Hepatocyte (in vitro differentiated cells): ENCODE measurements at places on chromosomes 7 and 10. TPM values are rescaled to one million over a fixed set of nuclear protein-coding genes. Genes with fewer than 3 reads are reported as not detected.

The GJC3 gene
- not detected in 2 replicates for polyA plus RNA-seq

GRCh38 chr7:110168010-110168409, 922.9 kb upstream of the LRRN3 start:
- no peak for DNase-seq

GRCh38 chr10:132111871-132112341, 46.2 kb downstream of the JAKMIP3 start:
- no peak for DNase-seq

DNA sequence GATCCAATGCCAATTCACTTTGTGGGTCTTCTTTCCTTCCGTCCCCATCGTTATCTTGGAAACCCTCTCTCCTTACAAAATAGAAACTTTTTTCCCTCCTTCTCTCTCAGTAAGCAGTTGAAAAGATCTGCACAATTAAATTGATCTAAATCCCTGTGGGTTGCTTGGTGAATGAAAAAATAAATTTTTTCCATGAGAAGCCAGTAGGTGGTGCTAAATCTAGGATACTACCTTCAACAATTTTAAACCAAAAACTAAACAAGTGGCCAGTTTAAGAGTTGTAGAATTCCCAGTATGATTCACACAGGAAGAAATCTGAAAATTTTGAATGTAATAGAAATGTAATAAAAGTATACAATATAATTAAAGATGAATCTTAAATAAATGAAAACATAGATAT, 990.3 kb upstream of the ZNF722 start:
- DNase-seq: no peak

DNA sequence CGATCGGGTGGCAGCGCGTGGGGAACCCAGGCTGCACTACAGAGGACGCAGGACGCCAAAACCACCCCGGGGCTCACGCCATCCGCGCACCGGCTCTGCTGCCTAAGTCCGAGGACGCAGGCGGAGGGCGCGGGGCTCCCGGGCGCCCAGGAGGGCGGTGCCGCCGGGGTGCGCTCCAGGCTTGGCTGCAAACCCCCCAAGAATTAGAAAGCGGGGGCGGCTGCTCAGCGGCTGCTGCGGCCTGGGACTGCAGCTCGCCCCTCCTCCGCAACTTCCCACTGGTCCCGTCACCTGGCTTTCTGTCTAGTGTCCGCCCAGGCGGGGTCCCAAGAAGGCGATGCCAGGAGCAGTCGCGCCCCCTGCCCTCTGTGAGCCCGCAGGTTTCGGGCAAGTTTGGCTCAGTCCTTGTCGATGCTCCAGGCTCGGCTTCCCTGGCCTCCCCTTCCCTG, 1.7 kb upstream of the POU6F2 start:
- peak; percentile 23 for DNase-seq

- no peak for DNase-seq
Measured at GRCh38 chr7:40530292-40530691, 395.5 kb downstream of the SUGCT start.

- DNase-seq: no peak
Measured at GRCh38 chr10:73843261-73843660, 31.1 kb downstream of the CAMK2G start.

The TACC2 gene
- polyA plus RNA-seq: 34.6 and 35.7 TPM in 2 replicates

DNA sequence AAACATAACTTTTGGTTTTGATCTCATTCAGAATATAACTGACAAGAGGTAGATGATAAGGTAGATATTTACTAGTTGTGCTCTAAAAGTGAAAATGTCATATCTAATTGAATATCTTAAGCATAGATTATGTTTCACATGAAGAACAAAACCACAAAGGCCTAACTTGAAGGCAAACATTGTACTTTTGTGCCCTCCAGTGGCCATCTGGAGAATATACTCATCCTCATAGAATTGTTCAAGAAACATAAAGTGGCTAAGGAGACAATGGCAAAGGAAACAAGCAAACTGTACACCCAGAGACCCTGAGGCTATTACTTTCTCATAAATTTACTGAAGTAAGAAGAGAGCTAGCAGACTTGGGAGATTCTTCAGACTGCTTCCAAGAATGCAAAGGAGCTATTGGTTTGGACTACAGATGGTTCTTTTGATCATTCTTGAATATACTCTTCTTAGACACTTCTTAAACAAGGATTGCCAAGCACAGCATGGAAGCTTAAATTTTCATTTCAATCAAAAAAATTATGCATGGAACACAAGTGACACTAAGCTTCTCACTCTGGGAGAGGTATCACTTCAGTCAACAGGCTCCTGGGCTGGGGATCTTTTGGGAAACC, 98.2 kb upstream of the DKK1 start:
- peak; percentile 77 for DNase-seq

GRCh38 chr10:7403620-7404019, 7.2 kb downstream of the SFMBT2 start:
- no peak for DNase-seq

GRCh38 chr7:26616235-26616634, 248.2 kb downstream of the SKAP2 start:
- DNase-seq: no peak

The LRRN3 gene
- polyA plus RNA-seq: 3.4 and 3.7 TPM in 2 replicates

The IFIT1B gene
- not detected in 2 replicates for polyA plus RNA-seq

DNA sequence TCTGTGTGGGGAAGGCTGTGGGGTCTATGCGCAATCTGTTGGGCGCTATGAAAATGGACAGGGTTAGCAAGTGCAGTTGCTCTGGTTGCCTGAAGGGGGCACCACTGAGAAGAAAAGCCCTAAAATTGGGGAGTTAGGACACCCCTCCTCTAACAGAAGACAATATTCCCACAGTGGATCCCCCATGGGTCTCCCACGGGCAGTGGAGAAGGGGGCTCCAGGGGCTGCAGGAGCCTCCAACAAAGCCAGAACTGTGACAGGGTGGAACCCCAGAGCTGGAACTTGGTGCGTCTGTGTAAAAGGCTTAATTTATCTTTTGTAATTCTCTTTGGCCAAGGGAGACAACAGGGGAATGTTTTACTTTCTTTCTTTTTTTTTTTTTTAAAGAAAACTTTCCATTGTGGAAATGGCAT, 12.5 kb upstream of the COL13A1 start:
- no peak for DNase-seq

DNA sequence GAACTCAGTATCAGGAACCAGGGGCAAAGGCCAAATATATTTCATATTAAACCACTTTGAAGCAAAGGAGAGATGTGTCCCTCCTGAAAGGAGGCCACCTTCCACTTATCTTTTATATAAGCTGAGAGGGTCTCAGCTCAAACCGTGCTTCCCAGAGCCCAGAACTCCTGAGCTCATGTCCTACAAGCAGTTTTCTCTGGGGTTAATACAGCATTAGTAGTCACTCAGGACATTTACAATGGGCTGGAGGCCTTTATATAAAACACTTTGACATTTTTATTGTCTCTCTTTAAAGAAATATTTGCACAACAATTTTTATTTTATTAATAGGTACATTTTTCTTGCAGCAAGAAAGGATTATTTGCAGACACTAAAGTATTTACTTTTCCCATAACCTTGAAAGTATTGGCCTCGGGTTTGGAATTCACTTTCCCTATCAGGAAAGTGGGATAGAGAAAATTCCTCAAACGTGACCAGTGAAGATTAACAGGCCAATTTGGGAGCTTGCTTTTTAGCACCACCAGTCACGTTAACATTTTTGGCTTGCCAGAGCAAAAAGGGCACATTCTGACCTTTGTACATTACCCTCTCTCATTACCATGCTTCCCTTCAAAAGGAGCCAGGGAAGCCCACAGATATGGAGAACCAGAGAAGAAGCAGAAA, 464.9 kb upstream of the NRP1 start:
- no peak for DNase-seq

DNA sequence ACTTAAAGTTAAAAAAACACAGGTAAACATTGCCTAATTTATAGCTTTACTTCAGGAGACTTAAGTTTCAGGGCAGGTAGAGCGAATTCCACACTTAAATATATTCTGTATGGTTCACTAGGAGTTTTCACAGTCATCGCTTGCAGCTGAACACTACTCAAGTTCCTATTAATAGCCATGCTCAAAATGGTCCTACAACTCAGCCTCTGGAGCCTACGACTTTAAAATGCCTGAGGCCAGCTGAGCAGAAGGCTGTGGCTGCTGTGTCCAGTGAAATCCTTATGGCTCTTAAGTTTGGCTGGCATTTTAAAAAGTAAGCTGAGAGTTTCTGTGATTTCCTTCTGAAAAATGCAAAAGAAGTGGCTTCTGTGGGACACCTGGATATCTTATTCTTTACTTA, 105.4 kb upstream of the GLI3 start:
- DNase-seq: no peak

- peak; percentile 66 for DNase-seq
Measured at GRCh38 chr7:74023092-74023536, 4.9 kb upstream of the ELN start.

DNA sequence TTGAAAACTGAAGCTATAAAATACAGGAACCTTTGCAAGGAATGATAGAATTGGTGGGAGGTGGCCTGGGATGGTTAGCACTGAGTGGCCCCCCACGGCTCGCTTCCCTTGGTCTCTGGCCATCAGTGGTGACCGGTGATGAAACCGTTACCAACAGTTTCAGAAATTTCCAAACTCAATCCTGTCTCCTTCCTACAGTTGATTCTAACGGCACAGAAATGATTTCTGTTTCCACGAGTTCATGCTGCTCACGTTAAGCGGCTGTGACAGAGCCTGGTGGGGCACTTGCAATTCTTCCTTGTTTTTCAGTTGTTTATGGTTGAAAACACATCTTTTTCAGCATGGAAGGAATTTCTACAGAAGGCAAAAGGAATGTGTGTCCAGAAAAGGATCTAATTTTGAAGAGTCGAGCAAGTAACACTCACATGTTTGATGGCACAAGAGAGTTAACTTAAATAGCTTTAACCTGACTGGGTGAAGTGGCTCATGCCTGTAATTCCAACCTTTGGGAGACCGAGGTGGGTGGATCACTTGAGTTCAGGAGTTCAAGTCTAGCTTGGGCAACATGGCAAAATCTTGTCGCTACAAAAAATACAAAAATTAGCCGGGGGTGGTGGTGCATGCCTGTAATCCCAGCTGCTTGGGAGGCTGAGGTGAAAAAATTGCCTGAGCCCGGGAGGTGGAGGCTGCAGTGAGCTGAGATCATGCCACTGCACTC, 100.1 kb downstream of the DNAJB6 start:
- no peak for DNase-seq

- no peak for DNase-seq
Measured at GRCh38 chr7:47759056-47759706, 177.3 kb upstream of the TNS3 start.

The CTAGE8 gene
- polyA plus RNA-seq: 2.8 and 3.6 TPM in 2 replicates

DNA sequence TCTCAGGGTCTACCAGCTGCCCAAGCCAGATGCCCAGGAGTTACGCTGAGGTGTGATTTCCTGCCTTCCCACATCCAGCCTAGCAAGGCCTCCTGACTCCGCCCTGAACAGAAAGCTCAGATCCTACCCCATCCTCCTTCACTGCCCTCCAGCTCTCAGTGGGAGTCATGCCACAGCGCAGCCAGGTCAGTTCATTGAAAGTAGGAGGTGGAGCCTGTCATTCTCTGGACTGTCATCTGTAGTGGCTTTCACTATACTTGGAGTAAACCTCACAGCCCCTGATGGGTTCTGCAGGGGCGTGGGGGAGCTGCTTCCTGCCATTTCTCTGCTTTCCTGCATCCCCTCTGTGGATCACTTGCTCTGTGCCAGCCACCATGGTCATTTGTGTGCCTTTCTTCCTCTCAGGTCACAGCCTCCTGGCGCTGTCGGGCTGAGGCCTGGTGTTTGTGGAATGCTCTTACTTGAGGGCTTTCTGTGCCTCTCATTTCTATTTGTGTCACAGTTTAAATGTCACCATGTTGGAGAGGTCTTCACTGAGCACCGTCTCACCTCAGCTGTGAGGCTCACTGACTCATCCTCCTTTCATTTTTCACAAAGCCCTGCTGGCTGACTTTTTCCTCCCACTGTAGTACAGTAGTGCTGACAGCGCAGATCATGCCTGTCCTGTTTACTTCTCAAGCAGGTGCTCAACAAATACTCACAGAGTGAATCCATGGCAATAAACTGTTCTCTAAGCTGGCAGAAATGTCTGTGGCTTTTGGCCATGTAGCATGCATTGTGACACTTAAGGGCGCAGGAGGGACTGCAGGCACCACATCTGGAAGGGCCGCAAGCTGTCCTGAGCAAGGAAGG, 61.0 kb upstream of the TMEM248 start:
- no peak for DNase-seq

- DNase-seq: peak; percentile 40
Measured at GRCh38 chr7:129665013-129665401, 53.5 kb downstream of the NRF1 start.

DNA sequence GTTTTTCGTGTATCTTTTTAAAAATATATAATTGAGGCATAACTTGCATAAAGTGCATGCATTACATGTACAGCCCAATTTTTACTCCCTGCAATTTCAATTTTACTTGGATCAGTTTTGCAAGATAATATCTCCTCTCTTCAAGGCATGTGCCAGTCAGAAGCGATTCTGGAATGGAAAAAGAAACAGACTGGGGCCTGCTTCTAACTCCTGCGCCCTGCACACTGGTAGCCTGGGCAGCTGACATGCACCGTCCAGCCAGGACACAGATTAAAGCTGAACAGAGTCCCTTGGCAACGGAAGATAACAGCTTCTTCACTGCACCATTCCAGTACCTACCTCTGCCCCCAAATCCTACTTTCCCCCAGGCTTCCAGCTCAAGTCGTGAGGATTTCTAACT, 182.1 kb downstream of the FAM107B start:
- no peak for DNase-seq

- DNase-seq: no peak
Measured at GRCh38 chr10:48231178-48231577, 43.3 kb downstream of the FRMPD2 start.
